ENCODE measurements at places on chromosomes 7 and 10.

DNA sequence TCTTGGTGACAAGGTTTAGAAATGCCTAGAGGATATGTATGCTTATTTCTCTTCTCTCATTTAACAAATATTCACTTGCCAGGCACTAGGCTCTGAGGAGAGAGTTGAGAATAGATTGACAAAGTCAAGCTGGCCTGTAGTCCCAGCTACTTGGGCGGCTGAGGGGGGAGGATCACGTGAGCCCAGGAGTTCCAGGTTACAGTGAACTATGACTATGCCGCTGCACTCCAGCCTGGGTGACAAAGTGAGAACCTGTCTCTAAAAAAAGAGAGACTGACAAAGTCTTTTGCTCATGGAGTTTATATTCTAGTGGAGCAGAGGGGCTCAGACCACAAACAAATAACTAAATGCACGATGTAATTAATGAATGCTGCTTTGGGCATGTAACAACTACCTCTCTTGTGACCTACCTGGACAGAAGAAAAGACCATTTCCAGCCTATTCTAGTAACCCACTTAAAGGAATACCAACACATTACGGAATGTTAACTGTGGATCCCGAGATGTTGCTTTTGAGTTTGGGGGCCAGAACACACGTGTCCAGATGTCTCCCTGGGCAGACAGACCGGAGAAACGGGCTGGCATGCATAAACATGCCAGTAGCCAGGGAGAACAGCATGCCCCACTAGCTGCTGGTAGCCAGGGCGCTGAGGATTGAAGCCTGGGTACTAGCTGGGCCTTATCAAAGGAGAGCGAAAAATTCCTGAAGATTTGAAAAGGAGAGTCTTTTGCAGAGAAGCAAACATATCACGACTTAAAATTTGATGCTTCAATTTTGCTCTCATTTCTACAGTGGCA is 2.6 kb upstream of the BMPR1A start:
- DNase-seq = no peak

DNA sequence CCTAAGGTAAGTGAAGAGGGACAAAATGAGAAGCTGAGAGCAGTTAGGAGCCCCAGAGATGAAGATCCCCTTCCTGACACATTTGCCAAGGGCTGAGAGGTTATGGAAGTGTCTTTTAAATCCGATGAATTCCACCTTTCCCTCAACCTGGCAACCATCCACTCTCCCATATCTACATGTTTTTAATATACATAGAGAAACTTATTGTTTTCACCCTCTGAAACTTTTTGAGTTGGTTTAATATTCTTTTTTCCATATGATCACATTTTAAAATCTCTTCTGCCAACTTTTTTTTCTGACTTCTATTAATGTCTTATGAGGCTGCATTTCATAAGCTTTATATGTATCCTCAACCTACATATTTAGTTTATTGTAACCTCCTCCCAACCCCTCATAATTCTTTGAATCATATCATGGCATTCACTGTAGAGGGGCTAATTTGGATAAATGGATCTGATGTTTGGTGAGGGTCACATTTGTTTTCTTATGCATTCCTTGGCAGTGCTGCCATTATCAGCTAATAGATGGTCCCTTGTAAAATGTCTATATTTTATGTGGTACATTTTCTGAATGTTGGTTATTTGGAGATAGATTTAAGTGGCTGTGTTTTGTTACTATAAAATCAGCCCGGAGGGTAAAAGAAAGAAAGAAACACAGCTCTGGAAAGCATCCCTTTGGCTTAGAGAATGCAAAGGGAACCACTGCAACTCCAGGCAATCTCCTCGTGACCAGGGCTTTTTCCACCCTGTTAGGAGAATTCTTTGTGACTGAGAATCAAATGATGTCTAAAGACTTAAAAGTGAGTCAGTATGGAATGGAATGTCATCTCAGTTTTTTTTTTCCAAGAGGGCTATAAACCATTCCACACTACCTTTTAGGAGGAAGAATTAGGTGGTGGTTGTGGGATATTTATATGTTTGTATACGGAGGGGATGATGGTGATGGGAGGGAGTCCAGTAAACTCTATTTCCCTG is 334.4 kb downstream of the SUGCT start:
- no peak for DNase-seq

- DNase-seq = no peak
These were observed 549.4 kb upstream of the C7orf33 start for GRCh38 chr7:148041156-148041555.

DNA sequence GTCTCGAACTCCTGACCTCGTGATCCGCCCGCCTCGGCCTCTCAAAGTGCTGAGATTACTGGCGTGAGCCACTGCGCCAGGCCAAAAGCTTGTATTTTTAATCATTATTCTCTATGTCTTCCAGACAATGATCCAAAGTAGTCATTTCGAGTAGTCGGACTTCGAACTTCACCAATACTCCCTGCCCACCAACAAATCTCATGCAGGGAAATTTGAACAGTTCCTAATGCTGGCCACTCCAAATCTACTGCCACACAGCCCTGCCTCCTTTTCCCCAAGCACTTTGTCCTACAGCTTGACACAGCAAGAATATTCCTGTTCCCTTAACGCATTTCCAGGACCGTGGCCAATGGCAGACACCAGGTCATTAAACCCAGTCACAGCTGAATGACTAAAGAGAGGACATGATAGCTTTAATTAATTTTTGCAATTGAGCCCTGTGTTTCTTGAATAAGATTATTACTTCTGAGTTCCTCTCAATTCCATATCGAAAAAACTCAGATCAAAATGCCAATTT is 142.3 kb upstream of the NRP1 start:
- DNase-seq = no peak

DNA sequence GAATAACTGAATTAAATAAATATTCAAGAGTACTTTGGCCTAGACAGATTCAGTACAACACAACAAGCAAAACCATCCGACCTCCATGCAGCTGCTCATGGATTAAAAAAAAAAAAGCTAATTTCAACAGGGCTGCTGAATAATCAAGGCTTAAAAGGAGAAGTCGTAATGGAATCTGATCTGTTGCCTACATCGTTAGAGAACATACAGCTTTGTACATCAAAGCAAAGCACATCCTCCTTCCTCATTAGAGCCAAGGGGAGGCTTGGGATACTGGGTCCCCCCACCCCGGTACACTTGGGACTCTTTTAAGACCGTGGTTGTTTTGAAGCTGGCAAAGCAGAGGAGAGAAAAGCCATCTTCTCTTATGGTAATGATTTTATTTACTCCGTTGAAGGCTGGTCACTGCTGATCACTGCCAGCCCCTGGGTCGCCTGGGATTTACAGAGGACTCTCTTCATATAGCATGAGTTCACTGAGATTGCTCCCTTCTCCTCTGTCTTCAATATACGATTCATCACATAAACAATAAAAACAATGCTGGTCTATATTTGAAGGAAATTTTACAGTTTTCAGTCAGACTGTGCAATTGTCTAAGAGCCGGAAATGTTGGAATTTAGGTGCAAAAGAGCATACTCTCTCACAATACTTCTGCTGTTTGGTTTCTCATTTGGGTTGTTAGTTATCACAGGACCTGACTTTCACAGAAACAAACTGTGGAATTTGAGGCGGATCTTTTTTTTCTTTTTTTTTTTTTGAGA is 148.8 kb downstream of the FAM107B start:
- no peak for DNase-seq

DNA sequence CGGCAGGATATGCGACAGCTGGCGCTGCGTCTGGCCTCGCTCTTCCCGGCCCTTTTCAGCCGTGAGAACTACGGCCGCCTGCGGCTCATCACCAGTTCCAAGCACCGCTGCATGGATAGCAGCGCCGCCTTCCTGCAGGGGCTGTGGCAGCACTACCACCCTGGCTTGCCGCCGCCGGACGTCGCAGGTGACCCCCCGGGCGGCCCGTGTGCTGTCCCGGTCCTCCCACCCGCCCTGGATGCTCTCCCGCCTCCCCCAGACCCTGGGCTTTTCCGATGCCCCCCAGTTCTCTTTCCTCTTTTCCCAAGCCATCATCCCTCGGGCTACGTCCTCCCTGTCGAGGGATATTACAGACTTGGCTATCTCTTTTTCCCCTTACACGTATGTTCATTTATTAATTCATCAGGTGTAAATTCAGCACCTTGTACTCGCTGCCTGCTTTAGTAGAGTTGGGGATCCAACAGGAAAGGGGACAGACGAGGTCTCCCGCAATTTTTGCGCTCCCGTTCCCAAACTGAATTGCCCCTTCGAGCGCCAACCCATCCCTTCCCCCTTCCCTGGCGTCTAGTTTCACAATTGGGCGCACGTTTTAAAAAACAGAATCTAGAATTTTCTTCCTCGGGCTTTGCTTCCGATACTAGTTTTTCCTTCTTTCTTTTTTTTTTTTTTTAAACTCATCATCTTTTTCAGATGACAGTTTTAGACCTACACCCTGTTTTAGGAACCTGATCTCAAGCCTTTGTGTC is 846 bp downstream of the MINPP1 start:
- DNase-seq = peak; percentile 2

GRCh38 chr10:77533146-77533886 is 104.3 kb downstream of the KCNMA1 start:
- DNase-seq = no peak

DNA sequence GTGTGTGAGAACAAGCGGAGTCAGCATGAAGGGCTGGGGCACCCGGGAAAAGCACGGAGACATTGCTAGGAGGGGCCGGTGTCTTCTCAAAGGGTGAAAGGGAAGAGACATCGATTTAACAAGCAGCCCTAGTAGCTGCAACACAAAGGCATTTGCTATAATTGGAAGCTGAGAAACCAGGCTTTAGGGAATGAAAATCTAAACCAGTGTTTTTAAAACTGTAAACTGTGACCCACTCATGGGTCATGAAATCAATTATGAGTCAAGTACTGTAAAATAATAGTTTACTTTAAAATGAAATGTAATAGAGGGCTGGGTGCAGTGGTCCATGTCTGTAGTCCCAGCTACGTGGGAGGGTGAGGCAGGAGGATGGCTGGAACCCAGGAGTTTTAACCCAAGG is 128.7 kb upstream of the RHEB start:
- peak; percentile 46 for DNase-seq

- no peak for DNase-seq
These were observed 13.1 kb downstream of the RPA3 start for GRCh38 chr7:7705318-7705717.

DNA sequence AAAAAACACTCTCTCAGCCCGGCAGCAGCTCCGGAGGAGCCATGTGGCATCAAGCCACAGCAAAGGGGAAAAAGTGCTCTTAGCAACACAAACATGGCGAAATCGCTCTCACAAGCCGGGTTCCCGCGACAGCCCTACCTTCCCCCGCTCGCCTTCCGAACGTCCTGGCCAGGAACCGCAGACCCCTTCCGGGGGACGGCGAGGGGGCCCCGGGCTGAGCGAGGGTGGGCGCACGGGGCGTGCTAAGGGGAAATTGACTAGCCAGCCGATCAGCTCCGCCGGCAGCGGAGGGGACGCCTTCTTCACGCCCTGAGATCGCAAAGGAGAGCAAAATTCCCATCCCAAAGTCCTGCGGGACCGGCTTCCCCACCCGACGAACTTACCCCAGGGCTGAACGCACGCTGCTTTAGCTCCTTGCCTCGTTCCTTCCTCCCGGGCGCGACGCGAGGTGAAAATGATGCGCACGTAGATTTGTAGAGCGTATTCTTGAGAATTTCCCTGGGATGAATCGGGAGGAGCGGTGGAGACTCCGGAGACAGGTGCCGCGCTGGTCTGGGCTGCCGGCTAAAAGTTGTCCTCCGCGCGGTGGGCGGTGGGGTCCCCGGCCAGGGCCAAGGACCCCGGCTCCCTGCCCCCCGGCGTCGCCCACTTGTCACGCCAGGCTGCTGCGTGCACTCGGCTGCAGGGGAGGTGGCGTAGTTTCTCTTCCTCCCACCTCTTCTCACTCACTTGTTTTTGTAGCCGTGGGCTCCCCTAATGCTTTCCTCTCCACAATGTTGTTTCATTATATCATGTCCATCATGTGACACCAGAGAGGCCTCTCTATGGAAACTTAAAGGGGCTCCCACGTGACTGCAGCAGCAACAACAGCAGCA is 220.1 kb upstream of the MKLN1 start:
- DNase-seq = peak; percentile 63

GRCh38 chr10:119737039-119737663 is 11.3 kb downstream of the INPP5F start:
- DNase-seq = no peak

GRCh38 chr10:22752272-22752889 is 38.0 kb upstream of the PIP4K2A start:
- no peak for DNase-seq

DNA sequence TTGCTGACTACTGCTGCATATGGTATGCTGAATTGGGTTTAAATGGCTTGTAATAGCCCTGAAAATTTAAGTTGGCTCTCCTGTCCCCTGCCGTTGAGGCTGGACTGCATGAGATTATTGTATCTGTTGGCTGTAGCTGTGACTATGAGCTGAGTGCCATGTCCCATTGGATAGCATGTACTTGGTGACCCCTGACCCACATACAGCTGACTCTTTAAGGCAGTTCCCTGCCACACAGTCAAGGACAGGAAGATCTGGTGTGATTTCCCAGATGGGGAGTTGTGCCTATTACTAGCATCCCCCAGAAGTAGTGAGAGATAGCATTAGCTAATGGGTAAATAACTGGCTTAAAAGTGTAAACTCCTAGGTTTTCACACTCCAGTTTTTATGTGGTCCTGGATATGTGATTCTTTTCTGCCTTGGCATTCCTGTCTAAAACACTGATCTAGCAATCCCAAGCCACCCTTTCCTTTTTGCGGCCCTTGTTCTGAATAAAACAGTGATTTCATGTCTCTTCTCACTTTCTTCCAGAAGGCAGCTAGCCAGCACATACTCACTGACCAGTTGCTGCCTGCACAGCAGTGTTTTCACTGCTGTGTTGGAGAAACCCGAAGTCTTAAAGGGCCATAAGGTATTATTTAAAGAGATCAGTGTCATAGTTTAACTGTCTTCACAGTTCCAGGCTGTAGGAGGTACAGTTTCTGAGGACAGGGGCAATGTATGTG is 35.9 kb downstream of the LRRC4 start:
- DNase-seq = no peak

DNA sequence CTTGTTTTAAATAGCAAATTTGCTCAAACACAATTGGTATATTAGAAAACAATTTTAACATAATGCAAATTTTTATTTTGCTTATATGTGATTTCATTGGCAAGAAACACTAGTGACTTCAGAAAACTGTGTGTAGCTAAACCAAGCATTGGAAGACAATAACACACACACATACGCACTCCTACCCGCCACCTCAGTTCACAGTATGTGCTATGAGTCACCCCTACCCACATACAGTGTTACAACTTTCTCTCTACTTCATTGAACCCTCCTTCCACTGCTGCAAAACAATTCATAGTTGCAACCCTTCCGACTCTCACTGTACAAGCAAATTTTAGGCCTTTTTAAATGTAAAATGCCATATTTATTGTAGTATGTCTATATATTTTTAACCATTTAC is 119.9 kb upstream of the THSD7A start:
- DNase-seq = no peak

DNA sequence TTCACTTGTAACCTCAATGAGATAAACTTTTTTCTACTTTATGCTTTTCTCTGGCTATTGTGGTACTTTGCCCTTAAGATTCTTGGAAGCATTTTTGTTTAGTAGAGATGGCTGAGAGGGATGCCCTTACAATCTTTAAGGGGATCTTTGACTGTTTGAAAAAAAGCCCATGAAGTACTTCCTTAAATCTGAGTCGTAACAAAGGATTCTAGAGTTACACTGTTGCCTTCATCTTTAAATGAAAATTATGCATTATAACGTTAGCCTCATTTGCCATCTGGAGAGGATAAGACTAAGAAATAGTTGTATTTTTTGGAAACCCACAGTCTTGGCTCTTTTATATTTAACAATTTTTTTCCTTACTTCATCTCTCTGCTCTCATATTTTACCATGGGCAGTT is 37.8 kb upstream of the FZD1 start:
- DNase-seq = no peak

- DNase-seq = no peak
These were observed 471.8 kb downstream of the PLXDC2 start for GRCh38 chr10:20288060-20288459.

- DNase-seq = no peak
These were observed 147.1 kb upstream of the PRSS1 start for GRCh38 chr7:142602183-142602582.

All from NCI-H2227 treated with DMSO at 0.1 percent for 48 hours (cell line).